ENCODE measurements at places on chromosomes 7 and 10.

DNA sequence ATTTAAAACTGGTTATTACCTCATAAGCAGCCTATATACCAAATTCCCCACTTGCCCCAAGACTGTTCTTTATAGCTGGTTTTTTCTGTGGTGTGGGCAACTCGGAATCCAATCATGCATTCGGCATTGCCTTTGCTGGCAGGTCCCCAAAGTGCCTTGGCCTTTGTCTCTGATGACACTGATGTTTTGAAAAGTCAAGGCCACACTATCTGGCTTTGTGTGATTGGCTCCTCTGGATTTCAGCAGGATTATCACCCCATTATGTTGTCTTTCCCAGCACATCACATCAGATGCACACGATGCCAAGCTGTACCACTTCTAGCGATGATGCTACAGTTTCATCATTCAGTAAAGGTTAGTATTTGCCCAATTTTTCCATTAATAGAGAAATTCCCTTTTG lies 97.7 kb downstream of the USP6NL start:
- DNase-seq: no peak

- DNase-seq: peak; percentile 11
These were observed 441.8 kb downstream of the INHBA start for GRCh38 chr7:41261080-41261479.

DNA sequence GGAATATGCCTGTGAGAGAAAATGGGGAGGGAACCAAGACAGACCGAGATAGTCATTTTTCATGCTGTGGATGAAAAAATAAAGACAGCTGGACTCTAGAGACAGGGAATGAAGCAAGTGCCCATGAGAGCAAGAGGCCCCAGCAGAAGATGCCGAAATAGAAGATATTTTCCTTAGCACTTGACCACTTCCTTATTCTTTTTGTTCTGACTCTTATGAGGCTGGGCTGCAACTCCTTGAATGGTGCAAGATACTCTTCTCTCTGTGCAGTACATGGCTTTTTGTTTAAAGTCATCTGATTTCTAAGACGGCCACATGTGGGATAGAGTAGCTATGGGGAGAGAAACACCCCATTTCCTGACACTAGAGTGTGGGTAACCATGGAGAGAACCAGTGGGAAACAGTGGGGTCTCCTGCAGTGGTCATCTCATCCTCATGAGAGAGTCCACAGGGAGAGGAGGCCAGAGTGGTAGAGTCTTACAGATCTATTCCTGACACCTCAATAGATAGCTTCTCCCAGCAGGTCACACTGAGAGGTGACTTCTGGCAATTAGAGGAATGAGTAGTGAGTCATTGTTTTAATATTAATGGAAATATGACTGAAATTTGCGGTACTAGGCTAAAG lies 18.0 kb upstream of the VCL start:
- DNase-seq: no peak

DNA sequence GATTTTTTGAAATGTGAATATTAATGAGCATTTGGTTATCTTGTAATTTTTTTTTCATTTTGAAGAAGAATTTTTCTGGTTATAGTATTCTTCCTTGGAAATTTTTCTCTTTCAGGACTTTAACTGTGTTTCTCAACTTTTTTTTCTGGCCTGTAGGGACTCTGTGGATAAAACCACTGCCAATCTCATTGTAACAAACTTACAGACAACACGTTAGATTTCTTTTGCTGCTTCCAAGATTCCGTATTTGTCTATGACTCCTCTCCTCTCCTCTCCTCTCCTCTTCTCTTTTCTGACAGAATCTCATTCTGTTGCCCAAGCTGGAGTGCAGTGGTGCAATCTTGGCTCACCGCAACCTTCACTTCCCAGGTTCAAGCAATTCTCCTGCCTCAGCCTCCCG lies 19.4 kb upstream of the ZNF92 start:
- DNase-seq: no peak

- DNase-seq: no peak
These were observed 104.9 kb downstream of the CREB5 start for GRCh38 chr7:28517206-28517605.

DNA sequence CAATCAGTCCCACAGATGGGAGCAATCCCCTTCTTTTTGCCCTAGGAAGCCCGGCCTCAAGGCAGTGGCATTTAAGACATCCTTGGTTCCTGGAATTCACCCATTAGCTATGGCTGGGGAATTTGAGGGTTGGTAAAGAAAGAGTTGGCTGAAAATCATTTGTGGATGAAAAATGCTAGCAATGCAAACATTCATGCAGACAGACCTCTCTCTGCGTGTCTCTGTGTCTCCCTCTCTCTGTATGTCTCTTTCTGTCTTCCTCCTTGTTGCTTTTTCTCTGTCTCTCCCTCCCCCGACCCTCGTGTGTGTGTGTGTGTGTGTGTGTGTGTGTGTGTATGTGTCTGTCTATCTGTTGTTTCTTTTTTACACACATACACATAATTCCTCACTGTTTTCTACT lies 19.4 kb downstream of the LDB3 start:
- DNase-seq: no peak

All from Jurkat, Clone E6-1 (cell line).